Central memory CD8-positive, alpha-beta T cell (primary cell): ENCODE measurements at places on chromosomes 3 and 15.

GRCh38 chr15:71341811-71342550 lies 226.7 kb downstream of the THSD4 start:
- no peak for DNase-seq

GRCh38 chr15:89670971-89671560 lies 8.1 kb downstream of the PLIN1 start:
- DNase-seq: no peak

DNA sequence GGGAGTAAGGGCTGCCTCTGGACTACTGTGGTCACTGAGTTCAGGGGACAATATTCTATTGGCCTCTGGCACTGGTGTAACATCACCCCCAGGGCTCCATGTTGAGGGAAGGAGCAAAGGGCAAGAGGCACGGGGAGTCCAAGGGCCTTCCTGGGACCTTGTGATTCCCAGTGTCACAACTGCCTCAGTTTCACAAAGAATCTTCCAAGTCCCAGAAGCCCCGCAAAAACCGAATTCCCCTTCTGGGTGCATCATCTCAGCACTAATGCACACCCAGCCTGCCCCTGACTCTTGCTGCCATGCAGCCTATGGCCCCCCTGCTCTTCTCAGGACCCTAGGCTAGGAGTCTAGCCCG lies 5.5 kb downstream of the AMOTL2 start:
- DNase-seq: no peak

GRCh38 chr3:123819949-123820348 lies 64.2 kb downstream of the MYLK start:
- no peak for DNase-seq

GRCh38 chr3:144564011-144564410 lies 592.4 kb downstream of the DIPK2A start:
- no peak for DNase-seq

DNA sequence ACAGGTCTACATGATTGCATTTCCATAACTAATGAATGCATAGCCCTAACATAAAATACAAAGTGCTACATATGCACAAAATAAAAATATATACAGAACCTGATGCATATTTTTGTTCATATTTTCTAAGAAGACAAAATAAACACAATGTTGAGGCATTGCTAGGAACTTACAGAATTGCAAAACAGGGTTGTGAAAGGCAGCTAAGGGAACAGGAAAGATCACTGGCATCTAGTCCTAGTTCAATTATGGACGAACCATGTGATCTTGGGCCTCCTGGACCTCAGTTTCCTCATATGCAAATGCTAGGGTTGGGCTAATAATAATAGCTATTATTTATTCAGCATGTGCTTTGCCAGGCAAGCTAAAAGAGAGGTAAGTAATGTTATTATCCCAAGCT lies 15.5 kb upstream of the NCEH1 start:
- no peak for DNase-seq

- DNase-seq: no peak
Observed at GRCh38 chr3:189490337-189490736, 140.9 kb upstream of the TP63 start.

DNA sequence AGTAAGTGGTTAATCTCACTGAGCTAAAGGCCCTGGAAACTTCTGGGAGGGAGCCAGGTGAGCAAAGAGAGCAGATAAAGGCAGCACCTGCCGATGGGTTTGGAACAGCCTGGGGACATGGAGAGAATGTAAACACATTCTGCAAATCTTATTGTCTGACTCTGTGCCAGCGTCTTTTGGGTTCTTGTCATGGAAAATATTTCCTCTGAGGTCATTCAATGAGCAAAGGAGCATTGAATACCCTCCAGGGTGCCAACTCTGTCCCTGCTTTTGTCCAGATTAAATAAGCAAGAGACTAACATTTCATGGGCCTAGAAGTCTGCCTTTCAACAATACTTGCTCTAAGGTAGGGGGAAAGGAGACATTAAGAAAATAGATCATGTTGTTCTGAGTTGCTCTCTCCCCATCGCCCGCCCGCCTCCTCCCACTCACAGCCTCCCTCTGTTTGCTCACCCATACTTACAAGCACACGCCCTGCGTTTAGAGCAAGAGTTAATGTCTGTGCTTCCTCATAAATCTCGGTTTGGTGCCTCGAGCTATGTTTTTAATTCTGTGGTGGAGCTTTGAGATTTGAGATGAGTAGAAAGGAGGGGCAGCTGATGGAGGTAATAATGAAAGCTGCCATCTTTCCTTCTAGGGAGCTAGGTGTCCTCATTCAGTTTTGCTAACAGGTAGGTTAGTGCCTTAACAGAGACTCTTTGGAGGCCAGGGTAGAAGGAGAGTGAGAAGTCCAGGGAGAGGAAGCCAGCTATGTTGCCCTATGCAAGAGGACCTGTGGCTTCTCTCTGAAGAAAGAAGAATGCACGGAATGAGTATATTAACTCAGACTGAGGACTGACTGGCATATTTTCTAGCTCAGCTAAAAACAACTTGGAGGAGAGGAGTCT lies 132.9 kb downstream of the TPRG1 start:
- DNase-seq: no peak

DNA sequence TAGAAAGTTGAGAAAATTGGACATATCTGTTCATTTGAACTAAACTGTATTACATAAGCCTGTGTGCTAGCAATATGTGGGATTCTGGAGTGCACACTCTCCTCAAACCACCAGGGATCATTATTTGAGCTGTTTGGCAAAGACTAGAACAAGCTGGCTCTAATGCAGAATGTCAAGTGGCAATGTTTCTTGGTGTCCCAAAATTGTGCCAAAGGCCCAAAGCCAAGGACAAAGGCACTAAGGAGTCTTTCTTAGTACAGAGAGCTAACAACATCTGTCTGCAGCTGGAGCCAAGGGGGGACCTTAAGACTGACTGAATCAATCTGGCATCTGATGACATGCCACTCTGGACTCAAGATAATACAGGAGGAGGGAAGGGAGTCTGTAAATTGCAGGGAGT lies 76.7 kb upstream of the STRIT1 start:
- no peak for DNase-seq

GRCh38 chr3:162142511-162142910 lies 645.9 kb downstream of the OTOL1 start:
- no peak for DNase-seq

DNA sequence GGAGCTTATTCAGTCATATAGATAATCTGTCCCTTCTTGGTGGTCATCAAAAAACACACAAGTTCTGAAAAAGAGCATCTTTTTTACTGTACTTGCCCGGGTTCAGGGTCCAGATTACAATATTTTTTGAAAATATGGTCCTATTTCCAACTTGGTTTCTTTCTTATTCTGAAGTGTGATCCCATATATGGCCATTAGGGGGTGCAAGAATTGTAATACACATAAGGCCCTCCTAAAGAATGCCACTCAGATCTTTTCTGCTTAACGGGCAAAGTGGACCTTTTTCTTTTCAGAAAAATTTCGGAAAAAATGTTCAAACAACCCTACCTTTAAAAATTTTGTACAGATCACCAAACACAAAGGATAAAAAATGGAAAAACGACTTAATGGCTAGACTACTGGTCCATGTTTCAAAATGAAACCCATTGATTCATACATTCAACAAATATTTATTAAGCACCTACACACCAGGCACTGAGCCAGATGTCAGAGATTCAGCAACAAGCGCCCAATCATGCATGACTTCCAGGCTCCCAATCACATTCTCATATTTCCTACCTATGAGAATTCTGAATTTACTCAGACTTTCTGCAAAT lies 102.0 kb upstream of the MYRIP start:
- no peak for DNase-seq

DNA sequence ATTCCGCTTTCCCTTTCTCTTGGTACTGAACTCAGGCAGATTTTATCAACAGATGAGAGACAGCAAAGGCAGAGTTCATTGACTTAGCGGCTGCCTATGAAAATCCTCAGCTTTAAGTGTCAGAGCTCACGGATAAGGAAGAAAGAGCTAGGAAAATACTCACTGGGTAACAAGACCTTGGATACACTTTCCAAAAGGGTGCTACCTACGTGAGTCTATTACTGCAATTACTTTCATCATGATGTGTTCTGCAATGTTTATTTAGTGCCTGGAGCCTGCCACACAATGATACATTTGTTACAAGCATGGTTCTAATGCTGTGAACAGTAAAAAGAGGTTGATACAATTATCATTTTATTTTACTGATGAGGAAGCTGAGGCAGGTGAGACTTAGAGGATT lies 177.5 kb downstream of the GRM7 start:
- DNase-seq: no peak

DNA sequence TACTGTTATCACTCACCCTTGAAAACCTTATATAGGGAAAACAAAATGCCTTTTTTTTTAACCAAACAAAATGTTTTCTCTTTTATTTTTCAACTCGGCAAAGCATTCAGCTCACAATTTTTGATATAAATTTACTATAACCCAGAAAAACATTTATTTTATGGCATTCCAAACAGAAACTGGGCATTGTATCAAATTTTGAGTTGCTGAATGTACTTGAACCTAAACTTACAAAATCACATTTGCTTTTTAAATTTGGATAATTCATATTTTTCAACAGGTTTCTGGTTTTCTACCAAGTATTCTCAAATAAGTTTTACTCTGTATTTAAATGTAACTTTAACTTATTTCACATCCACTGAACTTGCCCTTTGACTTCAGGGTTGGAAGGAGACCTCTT lies 405.6 kb downstream of the GRM7 start:
- DNase-seq: no peak

GRCh38 chr3:158859362-158859761 lies 57.5 kb downstream of the MFSD1 start:
- DNase-seq: no peak
